ENCODE measurements at places on chromosomes 11 and 22.

DNA sequence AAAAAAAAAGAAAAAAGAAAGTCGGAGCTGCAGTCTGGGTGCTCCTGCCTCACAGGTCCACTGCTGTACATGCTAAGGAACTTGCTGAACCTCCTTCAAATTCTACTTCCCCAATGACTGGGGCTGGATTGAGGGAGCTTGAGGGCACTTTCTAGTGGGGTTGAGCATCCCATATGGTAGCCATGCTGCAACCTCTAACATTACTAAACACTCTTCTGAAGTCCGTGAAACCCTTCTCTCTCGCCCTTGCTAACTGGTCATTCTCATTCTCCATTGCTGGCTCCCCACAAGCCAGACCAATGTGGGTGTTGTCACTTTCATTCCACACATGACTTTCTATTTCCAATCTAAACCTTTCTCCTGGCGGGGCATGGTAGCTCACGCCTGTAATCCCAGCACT is 1.2 kb downstream of the ESS2 start:
- no peak for DNase-seq

DNA sequence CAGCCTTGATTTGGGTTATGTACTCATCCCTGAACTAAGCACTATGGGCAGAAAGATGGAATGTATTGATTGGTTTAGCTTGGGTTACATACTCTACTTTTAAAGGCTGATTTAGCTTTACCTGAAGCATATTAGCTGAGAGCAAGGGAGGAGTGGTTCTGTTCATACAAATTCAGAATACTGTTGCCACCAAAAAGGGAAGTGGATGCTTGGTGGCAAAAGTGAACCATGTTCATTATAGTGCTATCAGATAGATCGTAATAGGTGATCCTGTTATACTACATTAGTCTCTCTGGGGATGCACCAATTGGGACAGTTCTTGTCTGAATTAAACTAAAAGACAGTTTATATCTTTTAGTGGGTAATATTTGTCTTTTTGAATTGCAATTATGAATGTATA is 44.5 kb upstream of the RRM1 start:
- no peak for DNase-seq

- DNase-seq: no peak
Observed at GRCh38 chr11:64499261-64500004, 91.6 kb upstream of the SLC22A12 start.

DNA sequence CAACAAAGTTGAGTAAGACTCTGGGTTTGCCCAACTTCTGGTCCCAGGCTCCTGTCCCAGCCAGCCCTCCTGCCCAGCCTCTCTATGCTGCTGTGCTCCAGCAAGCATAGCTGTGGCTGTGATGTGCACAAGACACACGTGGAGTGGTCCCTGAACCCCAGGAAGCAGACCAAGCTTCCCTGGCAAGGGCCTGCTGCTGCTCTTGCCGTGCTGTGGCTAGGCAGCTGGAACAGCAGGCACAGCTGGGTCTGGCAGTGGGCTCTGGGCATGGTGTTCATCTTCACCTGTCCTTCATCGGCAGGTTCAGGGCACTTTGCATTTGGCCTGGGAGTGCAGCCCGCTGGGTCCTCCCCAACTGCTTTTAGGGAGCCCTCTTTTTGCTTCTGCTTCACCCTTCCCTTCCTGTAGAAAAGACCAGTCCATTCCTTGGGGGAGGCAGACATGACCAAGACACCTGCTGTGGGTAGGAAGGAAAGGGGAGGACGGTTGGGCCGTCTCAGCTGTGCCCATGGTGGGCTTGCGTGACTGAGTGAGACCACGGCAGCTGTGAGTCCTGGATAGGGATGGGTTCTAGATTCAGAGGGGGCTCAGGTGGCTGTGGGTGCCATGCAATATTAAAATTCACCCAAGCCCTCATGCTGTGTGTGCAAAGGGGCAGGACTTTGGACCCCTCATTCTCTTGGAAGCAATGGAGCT is 26.1 kb upstream of the ETS1 start:
- DNase-seq: no peak

DNA sequence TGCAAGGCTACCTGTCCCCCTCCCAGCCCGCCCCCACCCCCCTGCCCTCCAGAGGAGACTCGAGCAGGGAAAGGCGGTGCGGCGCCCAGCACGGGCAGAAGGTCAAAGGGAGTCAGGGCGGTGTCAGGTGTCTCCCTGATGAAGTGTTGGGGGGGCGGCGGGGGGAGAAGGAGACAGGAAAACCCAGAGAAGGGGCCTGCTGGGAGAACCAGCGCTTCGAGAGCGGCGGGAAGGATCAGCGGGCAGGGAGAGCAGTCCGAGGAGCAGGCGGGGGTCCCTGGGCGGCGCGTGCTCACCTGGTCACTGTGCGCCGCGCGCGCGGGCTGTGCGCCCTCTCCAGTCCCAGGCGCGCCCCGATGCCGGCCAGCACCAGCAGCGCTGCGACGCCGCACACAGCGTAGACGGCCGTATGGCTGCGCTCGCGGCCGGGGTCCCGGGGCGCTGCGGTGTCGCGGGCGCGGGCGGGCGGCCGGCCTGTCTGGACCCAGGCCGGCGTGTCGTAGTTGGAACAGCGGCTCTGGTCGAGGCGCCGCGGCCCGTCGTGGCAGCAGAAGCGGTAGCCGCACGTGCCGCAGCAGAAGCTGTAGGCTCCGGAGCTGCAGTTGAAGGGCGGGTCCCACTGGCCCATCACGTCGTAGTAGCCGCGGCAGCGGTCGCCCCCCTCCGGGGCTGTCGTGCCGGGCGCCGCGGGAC is 886 bp downstream of the SHISA8 start:
- DNase-seq: peak; percentile 49

GRCh38 chr11:114180301-114181055 is 115.7 kb upstream of the NNMT start:
- DNase-seq: peak; percentile 67

- no peak for DNase-seq
Observed at GRCh38 chr11:107653076-107653475, 58.8 kb downstream of the SLN start.

- DNase-seq: peak; percentile 61
Observed at GRCh38 chr11:82105331-82105998, 628.2 kb downstream of the FAM181B start.

DNA sequence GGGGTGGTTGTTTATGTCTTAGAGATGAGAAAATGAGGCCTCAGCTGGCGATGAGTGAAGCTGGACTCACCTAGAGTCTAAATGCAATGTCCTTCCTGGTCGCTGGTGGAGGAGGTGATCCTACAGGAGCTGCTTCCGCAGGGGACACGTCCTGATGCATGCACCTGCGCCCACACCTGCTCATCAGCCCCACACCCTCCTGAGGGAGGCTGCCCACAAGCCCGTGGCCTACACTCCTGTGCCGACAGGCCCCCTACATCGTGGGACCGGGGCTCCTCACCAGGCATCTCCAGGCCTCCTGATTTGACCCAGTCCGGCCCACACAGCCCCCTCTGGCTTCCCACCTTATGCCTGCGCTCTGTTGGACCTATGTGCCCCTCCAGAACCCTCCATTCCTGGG is 857.2 kb downstream of the TBC1D22A start:
- DNase-seq: no peak

GRCh38 chr11:68460741-68461574 is at the start of gene PPP6R3:
Gene PPP6R3 (plus strand): TSS chr11:68460752. CDS start chr11:68537665, 76,913 bp downstream.
- DNase-seq: peak; percentile 90

DNA sequence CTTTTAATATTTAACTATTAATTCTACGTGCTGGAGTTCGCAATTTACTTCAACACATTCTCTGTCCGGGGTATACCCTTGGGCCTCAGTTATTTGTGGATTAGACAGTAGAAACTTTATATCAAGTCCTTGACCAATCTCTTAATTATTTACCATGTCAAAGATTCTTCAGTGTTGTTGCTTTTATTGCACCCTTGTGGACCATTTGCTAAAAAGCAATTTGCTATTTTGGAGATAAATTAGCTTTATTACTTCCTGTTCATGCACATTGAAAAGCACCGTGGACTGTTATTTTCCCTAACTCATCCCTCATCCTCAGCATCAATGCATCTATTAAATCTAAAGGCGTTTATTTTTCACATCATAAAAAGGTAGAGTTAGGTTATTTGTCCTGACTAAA is 609.9 kb downstream of the CNTN5 start:
- DNase-seq: no peak

- no peak for DNase-seq
Observed at GRCh38 chr11:63711838-63712237, 30.5 kb downstream of the RTN3 start.

- no peak for DNase-seq
Observed at GRCh38 chr11:68610452-68611116, 73.8 kb upstream of the GAL start.

DNA sequence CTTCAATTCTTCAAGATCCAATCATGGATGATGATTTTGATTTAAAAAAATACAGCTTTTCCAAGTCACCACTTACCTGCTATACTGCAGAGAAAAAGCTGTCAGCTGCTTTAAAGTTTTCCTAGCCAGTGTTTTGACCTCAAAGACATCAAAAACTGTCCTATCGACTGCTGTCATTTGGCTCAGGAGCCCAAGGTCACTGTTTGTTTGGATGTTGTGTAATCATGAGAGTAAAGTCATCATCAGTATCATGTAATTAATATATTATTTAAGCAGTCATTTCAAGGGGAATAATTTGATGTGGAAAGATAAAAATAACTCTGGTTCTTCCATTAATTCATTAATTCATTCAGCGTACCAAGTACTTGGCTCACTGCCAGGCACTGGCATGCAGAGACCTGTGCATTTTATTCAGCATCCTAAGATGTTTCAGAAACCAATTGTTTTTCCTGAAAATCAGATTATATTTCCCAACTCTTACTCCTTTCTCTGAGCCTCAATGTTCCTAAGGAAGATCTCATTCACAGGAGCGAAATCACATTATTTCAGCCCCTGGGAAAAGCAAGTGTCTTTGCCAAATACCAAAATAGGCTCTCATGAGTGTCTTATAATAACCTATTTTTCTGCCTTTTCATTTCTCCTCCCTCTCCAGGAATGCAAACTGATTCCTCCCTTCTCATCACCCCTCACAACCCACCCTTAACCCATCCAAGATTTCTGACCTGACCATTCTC is 59.9 kb downstream of the SLC1A2 start:
- no peak for DNase-seq

DNA sequence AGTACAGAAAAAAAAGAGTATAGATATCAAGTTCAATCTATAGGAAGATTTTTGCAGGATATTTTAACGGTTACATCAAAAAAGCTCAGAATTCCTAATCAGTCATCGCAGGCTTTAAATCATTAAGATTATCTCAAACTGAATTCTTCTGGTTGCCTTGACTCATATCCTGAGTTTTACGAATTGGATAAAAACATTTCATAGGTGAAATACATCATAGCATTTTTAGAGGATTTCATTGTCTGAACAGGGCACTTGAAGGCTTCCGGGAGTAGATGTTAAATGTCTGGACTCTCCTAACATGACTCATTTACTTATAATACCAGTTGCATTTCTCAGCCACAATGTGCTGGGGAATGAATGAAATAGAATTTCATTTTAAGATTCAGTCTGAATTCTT is 2216.6 kb upstream of the RAG2 start:
- no peak for DNase-seq

DNA sequence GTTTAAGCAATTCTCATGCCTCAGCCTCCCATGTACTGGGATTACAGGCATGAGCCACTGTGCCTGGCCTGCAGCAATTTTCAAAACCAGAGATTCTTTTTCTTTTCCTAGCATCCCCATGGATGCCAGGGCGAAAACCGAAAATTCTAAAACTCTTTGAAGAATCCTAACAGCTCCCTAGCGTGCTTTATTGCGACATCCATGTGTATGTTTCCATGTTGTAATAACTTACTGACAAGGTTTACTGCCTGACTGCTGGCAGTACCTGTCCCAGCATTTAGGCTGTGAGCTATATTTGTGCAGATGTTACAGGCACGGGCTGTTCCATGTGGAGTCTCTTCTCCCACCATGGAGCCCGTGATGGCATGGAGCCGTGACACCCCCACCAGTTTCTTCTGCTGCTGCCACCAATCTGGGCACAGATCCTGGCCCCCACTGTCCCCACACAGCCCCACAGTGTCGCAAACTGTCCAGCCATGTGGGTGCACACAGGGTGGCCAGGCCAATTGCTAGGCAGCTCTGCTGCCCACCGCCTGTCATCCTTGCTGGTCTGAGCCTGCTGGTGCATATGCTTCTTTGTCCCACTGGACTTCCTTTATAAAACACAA is 7.1 kb upstream of the TAB1 start:
- no peak for DNase-seq
